ENCODE measurements at places on chromosomes 2 and 18.

GRCh38 chr2:20439503-20439902 lies 7.4 kb upstream of the RHOB start:
- no peak for DNase-seq

DNA sequence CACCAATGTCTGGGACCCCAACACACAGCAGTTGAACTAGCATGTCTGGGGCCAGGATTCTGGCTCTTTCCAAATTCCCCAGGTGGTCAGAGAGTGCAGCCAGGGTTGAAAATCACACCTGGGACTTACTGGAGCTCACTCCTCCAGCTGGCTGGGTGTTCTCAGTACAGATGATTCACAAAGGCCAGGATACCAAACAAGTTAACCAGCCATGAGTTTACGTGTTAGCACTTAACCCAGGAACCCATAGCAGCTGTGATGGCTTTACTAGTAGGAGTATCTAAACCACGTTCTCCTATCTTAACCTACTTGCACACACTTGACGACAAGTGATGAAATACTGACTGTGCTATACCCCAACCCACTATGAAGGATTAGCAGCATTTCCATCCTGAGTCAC lies 222.8 kb downstream of the FBXO15 start:
- DNase-seq = no peak

- DNase-seq = no peak
Observed at GRCh38 chr2:176669398-176670174, 400.3 kb downstream of the MTX2 start.

- no peak for DNase-seq
Observed at GRCh38 chr2:75676464-75676863, 29.9 kb downstream of the MRPL19 start.

- no peak for DNase-seq
Observed at GRCh38 chr2:231450548-231450989, 13.7 kb downstream of the NCL start.

GRCh38 chr18:61893971-61894750 lies 1.4 kb upstream of the RNF152 start:
- DNase-seq = peak; percentile 88

- no peak for DNase-seq
Observed at GRCh38 chr2:26968001-26968400, 2.4 kb upstream of the MAPRE3 start.

DNA sequence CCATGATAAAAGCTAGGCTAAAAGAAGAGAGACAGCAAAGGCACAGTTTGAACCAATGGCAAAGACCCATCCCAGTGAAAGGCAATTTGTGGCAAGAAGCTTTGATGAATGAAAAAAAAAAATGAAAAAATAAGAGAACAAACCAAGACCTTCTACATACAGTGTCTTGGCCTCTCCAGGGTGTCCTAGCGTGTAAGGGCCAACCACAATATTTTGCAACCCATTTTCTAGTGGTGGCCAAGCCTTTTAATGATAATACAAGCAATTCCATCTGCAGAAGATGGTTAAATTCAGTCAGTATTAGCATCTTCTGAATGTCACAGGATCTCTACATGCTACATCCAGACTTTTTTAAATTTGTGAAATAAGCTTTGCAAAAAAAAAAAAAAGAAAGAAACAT lies 270.4 kb downstream of the LRATD1 start:
- DNase-seq = no peak

GRCh38 chr2:149877913-149878312 lies 290.3 kb upstream of the MMADHC start:
- DNase-seq = no peak

DNA sequence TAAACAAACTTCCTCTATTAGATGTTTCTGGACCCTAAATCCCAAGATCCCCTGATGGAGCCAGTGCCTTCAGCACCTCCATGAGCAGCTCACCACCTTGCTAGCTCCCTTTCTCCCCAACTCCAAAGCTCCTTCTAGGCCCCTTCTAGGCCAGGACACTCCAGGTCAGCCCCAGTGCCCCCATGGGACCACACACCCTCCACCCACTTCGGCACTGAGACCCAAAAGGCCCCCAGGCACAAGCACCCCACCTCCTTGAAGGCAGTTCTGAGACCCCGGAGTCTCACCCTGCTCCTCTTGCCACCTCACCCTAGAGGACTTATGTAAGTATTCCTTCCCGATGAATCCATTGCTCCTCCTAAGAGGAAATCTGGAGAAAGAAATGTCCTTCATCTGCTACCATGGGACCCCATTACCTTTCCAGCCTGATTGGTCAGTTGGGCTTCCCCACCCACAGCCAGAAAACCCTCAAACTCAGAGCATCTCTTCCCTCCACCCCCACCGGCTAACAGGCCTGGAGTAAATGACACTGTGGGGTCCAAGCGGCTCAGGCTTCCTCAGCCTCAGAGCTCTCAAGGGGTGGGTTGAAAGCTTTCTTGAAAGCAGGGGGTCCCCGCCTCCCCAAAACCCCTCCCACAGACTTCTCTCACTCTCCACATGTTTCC lies 9.8 kb upstream of the ARMC9 start:
- no peak for DNase-seq

DNA sequence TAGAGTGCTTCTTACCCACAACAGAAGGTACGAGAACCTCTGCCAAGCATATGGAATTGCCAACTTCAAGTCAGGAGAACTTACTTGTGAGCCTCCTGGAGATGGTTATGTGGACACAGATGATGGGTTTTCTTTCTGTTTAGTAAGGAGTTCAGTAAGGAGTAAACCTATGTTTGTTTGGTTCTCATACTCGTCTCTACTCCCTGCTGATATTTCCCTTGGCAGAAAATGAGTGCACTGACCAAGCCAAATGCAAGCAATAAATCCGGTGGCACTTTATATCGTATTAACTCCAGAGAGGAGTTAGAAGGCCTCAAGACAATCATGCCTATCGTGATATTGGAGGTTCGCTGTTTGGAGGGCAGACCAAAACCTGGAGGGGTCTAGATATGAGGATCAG lies 83.2 kb upstream of the CYP1B1 start:
- no peak for DNase-seq

DNA sequence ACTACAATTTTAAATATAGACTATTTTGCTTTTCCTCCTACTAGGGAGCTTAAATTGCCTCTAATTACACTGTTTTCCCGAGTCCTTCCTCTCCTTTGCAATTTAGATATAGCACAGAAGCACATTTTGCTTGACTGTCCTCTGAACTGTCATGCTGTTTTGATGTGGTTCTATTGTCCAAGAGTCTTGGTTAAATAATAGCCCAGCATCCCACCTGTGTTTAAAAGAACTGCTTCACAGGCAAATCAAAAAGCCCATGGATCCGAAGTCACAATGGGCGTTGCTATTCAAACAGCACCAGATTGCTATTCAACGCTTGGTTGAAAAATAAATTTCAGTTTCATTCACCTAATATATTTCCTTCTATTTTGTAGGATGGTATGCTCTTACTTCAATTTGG lies 22.3 kb upstream of the ACTR3 start:
- no peak for DNase-seq

- no peak for DNase-seq
Observed at GRCh38 chr2:197947219-197947757, 142.9 kb downstream of the PLCL1 start.

DNA sequence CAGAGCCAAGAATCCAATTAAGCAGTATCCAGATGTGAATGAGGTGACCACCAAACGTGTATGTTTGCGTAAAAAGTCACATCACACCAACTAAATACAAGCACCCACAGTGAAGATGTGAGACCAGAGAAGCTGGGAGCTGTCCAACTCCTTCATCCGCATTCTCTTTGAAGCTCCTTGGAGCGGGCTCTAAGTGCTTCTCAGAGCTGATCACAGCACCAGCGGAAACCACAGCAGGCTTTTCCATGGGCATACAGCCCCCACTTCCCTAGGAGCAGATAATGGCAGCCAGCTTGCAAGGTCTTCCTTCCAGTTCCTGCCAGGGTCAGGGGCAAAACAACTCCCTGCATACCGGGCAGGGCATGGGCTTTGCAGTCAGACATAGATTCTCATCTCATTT lies 36.4 kb downstream of the REEP1 start:
- no peak for DNase-seq

DNA sequence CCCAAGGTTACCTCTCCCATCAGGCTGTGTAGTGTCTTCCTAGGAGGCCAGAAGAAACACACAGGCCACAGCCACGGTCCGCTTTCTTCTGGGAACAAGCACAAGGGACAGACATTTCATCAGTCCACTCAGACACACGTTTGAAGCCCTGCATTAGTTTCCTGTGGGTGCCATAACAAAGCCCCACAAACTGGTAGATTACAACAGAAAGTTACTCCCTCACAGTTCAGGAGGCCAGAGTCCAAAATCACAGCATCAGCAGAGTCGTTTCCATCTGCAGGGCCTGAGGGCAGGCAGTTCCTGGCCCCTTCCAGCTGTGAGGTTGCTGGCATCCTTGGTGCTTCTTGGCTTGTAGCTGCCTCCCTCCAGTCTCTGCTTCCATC lies 8.8 kb upstream of the PRLH start:
- DNase-seq = peak; percentile 27

Data from Right ventricle myocardium superior (tissue), 1 donor.